Osteoblast (primary cell): ENCODE measurements at places on chromosomes 11 and 22.
A peak's percentile ranks its signal among the peaks of the same experiment; 100 is the strongest.

DNA sequence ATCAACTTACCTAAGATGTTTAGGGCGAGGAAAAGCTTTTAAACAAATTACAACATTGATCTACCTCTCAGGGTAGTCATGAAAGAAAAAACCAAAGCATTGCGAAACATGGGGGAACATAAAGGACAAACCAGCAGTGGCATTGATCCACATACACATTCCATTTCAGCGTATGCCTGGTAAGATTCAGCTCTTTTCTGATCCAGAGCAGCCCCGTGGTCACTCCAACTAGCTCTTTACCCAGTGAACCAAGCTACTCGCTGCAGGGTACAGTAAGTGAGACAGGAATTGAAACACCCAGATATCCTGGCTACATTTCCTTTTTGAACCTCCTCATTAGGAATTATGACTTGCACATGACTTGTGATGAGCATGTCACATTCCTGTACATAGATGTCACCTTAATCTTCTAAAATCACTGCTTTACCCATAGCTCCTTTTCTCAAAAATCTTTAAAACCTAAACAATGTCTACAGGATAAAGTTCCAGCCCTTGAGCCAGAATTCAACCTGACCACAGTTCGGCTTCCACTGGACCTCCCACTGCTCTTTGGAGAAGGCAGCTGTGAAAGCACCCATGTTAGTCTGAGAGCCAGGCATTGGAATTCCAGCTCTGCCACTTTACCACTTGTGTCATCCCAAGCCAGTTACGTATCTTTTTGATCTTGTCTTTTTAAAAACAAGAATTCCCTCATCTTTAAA lies 42.9 kb upstream of the AKIP1 start:
- H3K4me1 ChIP-seq: peaks cover 54% of the 10 kb centered on the region
- no peaks in the 10 kb centered on the region for H3K36me3 ChIP-seq
- no peaks in the 10 kb centered on the region for H3K27me3 ChIP-seq
- H3K27ac ChIP-seq: peak overlapping the region; percentile 19
- H3K4me3 ChIP-seq: peak overlapping the region; percentile 10

GRCh38 chr11:360326-361280 lies 8.7 kb upstream of the B4GALNT4 start:
- peaks cover 2% of the 10 kb centered on the region for H3K4me1 ChIP-seq
- no peak overlapping the region for H3K27ac ChIP-seq
- H3K36me3 ChIP-seq: no peaks in the 10 kb centered on the region
- H3K27me3 ChIP-seq: peaks cover 14% of the 10 kb centered on the region
- H3K4me3 ChIP-seq: no peak overlapping the region

DNA sequence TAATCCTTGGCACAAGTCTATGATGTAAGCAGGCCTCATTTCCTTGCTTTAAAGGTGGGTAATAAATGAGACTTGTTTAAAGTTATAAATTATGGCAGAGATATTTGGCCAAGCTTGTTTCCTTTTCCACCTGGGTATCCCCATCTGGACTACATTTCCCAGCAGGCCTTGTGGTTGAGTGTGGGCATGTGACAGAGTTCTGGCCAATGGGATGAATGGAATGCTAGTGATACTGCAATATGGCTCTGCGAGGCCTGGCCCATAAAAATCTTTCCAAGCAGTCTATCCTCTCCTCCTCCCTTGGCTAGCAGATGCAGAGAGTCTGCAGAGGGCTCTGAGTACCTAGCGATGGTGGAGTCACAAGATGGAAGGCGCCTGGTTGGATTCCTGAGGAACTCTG lies 102.5 kb downstream of the TIMP3 start:
- DNase-seq: peak; percentile 58
- no peak overlapping the region for H3K27ac ChIP-seq
- peaks cover 8% of the 10 kb centered on the region for H3K27me3 ChIP-seq

DNA sequence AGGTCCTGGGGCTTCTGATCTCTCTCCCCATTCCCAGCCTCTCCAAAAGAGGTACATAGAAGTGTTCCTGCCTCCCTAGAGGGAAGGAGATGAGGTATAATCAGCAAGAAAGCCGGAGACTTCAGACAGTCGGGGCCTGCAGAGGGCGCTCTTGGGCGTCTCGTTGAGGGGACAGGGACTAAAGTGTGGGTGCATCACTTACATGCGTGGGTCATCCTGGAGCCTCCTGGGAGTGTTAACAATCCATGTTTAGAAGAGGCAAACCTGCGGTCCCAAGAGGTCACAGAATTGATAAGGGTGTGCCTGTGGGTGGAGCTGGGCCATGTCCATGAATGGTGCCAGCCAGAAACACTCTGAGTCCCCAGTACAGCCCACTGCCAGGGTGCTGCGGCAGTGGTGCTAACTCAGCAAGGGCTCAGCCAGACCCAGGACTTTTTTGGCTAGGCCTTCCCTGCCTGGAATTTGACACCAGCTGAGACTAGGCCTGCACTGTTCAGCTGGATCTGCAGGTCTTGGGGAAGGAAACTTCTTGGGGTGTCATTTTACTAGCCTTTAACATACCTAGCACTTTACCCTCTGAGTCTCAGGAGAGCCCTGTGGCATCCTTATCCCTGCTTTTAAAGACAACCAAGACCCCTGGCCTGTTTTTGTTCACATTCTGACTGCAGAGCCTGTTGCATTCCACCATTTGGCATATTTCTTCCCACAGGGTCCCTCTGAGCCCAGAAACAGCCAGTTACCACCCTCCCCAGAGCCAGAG lies 5.5 kb downstream of the YDJC start:
- H3K27ac ChIP-seq: peak overlapping the region; percentile 37
- H3K36me3 ChIP-seq: peaks cover 26% of the 10 kb centered on the region
- peak; percentile 84 for DNase-seq
- no peaks in the 10 kb centered on the region for H3K27me3 ChIP-seq

DNA sequence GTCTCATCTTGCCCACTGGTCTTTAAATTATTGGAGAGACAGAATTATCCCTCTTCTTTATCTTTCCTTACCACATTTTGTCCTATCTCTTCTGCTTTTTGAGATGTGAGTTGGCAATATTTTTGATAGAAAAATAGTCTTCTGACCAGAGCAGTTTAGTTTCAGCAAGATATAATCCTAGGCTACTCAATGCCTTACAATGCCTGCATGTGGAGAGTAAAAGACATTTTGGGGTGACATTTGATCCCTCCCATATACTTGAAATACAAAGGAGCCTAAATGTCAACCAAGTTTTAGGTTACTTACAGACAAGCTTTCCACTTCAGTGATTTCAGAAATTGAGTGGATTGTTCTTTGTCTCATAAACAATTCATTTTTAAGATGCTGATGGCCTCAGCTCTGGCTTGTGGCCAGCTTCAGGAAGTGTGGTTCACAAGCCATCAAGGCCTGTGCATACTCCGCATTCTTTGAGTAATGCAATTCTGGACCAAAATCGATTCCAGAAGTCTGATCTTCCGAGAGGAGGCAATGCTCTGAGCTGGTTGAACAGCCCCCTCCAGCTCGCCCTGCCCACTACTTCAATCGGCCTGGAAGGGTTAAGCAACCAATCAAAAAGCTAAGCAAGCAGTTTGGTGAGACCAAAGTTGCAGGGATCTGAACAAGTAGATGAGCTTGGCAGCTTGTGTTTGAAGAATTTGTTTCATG lies 274.4 kb downstream of the BLID start:
- peaks cover 14% of the 10 kb centered on the region for H3K4me1 ChIP-seq
- no peak overlapping the region for H3K4me3 ChIP-seq
- no peaks in the 10 kb centered on the region for H3K36me3 ChIP-seq
- peak overlapping the region; percentile 13 for H3K27ac ChIP-seq
- DNase-seq: peak; percentile 14

GRCh38 chr11:80562523-80563125 lies 1121.8 kb upstream of the TENM4 start:
- H3K4me3 ChIP-seq: no peak overlapping the region
- no peak overlapping the region for H3K27ac ChIP-seq
- no peaks in the 10 kb centered on the region for H3K4me1 ChIP-seq
- H3K27me3 ChIP-seq: no peaks in the 10 kb centered on the region
- DNase-seq: no peak
- H3K36me3 ChIP-seq: no peaks in the 10 kb centered on the region

DNA sequence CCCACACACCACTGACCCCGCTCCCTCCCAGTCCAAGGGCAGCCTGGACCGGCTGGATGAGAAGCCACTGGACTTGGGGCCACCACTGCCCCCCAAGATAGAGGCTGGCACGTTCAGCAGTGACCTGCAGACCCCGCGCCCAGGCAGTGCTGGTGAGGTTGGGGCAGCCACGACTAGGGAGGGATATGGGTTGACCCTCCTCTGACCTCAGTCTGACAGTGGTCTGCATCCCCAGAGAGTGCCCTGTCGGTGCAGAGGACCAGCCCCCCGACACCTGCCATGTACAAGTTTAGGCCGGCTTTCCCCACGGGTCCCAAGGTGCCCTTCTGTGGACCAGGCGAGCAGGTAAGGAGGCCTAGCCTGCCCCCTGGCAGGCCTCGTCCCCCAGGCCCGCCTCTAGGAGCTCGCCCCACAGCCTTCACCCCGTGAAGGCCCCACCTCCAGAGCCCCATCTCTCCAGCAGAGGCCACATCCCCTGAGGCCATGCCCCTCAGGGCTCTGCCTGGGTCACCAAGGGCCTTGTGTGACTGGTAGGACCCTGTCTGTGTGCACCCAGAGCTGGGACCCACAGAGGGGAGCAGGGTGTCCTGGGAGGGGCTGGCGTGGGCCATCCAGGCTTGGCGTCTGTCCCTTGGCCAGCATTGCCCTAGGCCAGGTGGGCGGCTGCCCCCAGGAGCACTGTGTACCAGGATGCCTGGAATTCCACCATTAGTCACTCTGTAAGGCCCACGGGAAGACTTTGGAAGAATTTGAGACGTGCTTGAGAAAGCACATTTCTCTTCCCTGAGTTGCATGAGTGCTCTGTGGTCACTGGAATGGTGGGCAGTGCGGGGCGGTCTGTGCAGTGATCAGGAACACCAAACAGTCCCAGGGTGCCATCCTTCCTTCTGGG lies 9.4 kb downstream of the CCDC188 start:
- peak; percentile 98 for DNase-seq
- no peak overlapping the region for H3K4me3 ChIP-seq
- peaks cover 23% of the 10 kb centered on the region for H3K4me1 ChIP-seq
- no peaks in the 10 kb centered on the region for H3K27me3 ChIP-seq
- H3K36me3 ChIP-seq: peaks cover 5% of the 10 kb centered on the region
- peak overlapping the region; percentile 76 for H3K27ac ChIP-seq

- H3K27me3 ChIP-seq: no peaks in the 10 kb centered on the region
- H3K27ac ChIP-seq: no peak overlapping the region
- H3K4me1 ChIP-seq: peaks cover 9% of the 10 kb centered on the region
Measured at GRCh38 chr11:44147751-44148150, 52.3 kb downstream of the EXT2 start.

DNA sequence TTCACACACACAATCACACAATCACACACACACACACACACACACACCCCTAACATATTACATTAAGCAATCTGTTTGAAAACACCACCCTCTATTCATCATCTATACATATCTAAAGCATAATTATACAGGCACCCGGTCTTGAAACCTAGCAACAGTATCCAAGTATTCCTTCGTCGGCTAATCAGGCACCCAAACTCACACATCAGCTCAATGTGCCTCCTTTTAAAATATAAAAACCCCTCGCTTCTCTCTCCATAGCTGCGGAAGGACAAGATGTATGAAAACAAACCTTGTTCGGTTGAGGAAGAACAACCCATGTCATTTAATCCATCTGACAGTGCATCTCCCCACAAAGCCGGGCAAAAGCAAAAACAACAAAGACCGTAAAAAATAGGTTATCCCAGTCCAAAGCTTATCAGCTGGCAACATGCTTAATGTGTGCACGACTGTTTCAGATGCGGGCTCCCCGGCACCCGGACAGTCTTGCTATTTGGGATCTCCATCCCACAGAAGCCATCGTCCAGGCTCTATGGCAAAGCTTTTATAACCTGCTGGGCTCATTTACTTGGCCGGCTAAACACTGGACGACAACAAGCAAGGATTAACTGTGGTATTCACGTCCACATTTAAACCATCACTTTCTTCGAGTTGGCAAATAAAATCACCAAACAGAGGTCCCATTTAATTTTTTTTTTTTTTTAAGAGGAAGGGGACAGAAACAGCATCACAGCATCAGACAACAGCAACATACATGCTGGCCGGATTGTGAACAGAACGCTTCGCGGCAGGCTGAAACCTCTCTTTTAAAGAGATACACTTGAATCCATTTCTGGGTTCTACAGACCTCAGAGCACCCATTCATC lies 365.5 kb downstream of the SHANK2 start:
- no peaks in the 10 kb centered on the region for H3K4me1 ChIP-seq
- no peaks in the 10 kb centered on the region for H3K27me3 ChIP-seq

DNA sequence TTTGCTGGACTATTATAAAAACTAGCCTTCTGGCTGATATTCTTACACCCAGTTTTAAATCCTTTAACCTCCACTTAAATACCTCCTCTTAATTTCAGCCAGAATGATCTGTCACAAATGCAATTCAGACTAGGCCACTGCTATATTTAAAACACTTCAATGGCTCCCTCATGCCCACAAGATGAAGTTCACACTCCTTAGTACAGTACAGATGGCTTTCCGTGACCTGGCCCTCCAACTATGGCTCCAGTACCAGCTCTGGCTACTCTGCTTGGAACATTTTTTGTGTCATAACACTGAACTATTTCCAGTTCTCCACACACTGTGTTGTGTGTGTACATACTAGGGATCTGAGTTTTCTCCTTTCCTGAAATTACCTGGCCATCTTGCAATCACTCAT lies 353.4 kb downstream of the SOX6 start:
- no peak overlapping the region for H3K27ac ChIP-seq
- DNase-seq: no peak
- no peaks in the 10 kb centered on the region for H3K27me3 ChIP-seq

DNA sequence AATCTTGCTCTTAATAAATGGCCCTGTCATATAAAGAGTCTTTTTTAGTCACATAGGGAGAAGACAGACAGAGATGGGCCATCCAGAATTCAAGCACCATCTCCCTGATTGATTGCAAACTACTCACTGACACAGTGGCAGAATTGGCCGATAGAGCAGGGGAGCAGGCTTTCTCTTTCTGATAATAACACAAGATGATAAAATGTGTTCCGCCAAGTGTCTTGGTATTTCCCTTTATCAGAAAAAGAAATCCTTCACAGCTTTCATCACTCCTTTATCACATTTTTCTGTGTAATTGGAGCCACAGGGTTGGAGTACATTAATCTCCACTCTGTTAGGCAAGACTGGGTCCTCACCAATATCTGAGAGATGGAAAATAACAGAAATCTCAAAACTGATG lies 406.0 kb downstream of the TMEM135 start:
- H3K36me3 ChIP-seq: no peaks in the 10 kb centered on the region
- no peaks in the 10 kb centered on the region for H3K27me3 ChIP-seq
- H3K4me3 ChIP-seq: no peak overlapping the region
- DNase-seq: no peak

- DNase-seq: no peak
- no peak overlapping the region for H3K4me3 ChIP-seq
- no peaks in the 10 kb centered on the region for H3K27me3 ChIP-seq
- H3K4me1 ChIP-seq: peaks cover 8% of the 10 kb centered on the region
Measured at GRCh38 chr11:69366591-69366990, 72.6 kb downstream of the MYEOV start.

DNA sequence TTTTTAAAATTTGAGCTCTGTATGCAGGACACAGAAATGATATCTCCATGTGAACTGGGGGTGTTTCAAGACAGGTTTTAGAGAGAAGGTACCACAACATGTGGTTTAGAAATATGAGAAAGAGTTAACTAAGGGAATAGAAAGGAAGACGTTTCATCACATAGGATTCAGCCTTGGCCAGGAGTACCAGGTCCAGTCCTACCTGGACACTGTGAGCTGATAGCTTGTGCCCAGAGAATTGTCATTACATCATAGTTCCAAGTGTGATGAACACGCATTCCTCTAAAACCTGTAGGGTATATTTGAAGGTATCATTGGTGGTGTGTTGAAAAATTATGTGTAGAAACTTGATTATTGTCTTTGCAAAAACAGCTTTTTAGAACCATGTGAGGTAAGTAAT lies 1.8 kb downstream of the SLC22A9 start:
- H3K4me3 ChIP-seq: no peak overlapping the region
- H3K27me3 ChIP-seq: no peaks in the 10 kb centered on the region
- H3K4me1 ChIP-seq: no peaks in the 10 kb centered on the region
- no peak overlapping the region for H3K27ac ChIP-seq
